CD4-positive, alpha-beta T cell treated with Interferon gamma for 1 hour (primary cell): ENCODE measurements at places on chromosomes 1 and 21.

DNA sequence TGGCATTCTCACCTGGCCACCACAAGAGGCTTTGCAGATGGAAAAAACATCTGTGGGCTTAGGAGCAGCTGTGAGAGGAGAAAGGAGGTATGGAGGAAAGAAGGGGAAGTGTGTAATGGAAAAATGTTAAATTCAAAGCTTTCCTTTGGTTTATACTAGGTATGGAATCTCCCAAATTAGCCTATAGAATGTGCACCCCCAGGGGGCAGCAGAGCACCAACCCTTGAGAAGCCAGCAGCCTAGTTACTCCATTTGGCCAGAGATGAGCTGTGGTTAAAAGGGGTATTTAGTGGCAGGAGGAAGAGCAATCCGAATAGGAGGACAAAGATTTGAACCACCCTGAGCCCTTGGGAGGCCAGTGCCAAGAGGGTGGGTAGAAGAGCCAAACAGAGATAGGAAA lies 97.5 kb upstream of the CTTNBP2NL start:
- no peak for DNase-seq

DNA sequence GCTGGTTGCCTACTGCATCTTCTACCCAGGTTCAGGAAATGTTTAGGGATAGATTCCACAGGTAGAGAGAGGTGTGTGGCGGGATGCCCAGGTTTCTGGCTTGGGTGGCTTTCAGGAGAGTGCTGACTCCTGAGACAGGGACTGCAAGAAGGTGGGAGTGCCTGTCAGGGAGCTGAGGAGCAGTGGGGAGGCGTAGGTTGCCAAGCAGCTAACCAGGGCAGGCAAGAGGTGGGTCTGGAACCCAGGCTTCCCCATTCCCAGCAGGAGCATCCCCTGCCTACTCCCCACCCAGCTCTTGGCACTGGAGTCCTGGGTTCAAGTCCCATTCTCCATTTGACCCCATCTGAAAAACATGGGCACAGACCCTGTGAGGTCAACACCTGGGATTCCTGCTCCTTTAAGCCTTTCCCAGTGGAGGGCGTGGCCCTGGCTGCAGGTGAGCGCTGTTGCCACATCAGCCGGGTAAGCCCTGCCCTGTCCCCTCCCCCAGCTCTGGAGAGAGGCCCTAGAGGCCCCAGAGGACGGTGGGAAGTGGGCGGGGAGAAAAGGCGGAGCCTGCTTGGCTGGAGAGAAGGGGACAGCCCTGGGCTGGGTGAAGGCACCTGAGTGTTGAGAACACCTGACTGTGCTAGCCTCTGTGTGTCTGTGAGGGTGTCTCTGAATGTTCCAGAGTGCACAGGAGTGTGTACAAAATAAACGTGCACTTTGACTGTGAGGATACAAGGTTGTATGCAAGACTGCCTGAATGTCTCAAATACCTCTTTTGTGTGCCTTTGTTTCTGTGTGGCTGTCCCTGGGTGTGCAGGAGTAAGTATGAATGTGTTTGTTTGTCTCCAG lies 14.0 kb upstream of the SYNC start:
- peak; percentile 36 for DNase-seq

GRCh38 chr1:248787430-248787829 lies 31.9 kb upstream of the LYPD8 start:
- DNase-seq = no peak

DNA sequence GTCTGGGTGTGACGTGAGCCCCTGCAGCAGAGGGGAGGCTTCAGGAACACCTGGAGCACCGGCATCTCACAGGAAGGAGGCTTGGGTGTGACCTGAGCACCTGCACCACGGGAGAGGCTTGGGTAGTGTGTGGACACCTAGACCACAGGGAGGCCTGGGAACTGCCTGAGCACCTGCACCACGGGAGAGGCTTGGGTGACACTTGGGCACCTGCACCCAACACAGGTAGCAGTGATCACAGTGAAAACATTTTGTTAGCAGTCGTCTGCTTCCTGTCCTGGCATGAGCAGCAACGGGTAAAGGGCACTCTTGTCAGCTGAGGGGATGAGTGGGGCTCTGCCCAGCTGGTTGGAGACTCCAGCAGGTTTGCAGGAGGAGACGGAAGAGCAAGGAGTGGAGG lies 22.4 kb downstream of the LRRC3 start:
- no peak for DNase-seq

DNA sequence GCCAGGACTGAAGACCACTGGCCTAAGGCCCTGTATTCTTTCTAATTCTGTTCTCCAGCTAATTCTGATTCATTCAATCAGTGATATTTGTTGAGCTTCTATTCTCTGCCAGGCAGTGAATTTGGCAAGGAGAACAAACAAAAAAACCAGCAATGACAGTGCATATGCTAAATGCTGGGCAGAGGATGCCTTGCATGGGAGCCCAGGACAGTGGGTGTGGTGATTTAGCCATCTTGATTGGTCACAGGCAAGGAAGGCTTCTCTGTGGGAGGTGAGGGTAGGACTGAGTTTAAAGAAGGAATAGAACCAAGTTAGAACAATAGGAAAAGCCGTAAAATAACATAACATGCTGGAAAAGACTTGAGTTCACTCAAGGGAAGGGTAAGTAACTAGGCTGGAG lies 9.2 kb upstream of the CPT2 start:
- DNase-seq = no peak

GRCh38 chr1:1433804-1434130 lies 1.7 kb upstream of the VWA1 start:
- no peak for DNase-seq

GRCh38 chr1:54408147-54409066 lies 2.2 kb upstream of the SSBP3 start:
- peak; percentile 31 for DNase-seq
